Central memory CD4-positive, alpha-beta T cell (primary cell): ENCODE measurements at places on chromosomes 2 and 18.
A peak's percentile ranks its signal among the peaks of the same experiment; 100 is the strongest.

DNA sequence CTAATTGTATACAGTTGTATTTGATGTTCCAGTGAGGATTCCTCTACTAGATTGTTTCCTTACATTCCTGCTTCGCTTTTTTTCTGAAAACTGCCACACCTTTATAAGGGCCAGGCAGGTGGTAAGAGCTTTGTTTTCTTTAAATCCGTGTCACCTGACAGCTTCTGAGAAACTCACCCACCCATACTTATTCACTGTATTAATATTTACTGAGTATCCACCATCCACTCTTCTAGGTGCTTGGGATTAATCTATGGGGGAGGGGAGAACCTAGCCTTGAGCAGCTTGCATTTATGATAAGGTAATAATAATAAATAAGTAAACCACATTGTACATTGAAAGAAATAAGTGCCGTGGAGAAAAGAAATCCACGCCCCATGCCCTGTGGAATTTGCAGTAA lies 174.7 kb upstream of the AGAP1 start:
- DNase-seq: no peak

DNA sequence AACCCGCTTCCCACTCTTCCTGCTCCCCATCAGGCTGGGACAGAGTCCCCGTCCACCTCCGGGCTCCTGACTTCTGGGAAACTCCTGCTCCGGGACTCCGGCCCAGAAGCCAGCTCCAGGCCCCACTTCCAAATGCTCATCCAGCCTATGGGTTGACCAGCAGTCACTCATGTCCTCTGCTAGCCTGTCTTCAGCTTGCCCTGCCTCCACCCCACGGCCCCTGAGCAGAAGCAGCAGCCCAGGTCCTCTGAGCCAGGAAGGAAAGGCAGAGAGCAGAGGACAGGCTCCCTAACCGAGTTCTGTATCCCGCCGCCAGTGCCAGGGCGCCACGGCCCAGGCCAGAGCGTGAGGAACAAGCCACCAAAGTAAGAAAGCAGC lies 86.4 kb upstream of the ID2 start:
- DNase-seq: no peak

DNA sequence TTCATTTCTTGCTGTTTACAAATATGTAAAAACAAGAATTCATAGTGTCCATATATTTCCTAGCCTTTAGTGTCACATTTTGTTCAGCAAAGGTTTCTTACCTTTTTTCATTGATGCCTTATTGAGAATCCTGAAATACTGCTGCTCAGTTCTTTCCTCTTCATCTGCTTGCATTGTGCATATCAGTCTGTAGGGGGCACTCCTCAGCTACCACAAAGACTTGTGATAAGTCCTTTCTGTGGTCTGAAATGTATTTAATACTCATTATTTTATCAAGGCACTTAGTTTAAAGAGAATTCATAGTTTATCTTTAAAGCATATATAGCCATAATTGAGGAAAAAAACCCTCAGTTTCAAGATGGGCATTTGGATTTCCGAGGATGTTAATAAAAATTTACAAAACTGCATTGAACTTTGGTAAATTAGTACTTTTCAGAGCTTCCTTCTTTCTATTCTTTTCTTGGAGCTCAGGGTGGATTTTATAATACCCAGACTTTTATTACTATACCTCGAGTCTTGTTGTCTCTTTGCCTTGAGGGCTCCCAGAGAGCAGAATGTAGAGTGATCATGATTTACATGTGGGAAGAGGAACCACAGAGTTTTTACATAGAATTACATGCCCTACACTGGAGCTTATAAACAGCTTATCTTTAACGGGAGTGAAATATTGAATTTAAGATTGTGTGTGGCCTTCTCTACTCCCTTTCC lies 570.1 kb downstream of the PLCL1 start:
- DNase-seq: no peak

DNA sequence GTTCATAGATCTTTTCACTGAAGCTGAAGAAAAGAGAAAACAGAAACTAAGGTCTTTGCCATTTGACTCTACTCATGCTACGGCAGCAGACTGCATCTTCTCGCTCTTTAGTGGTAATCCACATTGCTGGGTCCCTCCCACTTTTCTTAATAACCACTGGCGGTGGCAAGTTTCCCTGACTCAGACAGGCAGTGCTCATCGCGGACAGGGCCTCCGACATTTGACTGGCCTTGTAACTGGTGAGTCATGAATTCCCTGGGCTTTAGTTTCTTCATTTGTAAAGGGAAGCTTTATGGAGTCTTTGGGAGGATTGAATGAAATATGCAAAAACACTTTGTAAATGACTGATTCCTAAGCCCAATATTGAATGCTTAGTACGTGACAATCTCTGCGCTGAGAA lies 238.2 kb upstream of the RBBP8 start:
- DNase-seq: no peak

DNA sequence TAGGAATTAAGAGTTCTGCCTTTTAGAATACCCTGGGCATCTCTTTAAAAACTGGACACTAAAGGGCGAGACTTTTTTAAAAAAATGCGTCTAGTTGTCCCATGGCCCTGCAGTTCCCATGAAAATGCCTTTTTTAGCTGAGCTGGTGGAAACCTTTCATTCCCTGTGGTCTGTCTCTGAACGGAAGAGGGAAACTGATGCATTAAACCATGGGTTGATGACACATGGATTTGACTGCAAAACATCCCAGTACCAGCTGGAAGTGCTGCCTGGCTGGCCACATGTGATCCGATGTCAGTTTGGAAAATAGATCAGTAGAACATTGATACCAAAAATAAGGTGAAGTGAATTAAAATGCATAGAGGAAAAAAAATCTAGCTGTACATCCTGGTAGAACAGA lies 129.2 kb downstream of the MYO1B start:
- no peak for DNase-seq

DNA sequence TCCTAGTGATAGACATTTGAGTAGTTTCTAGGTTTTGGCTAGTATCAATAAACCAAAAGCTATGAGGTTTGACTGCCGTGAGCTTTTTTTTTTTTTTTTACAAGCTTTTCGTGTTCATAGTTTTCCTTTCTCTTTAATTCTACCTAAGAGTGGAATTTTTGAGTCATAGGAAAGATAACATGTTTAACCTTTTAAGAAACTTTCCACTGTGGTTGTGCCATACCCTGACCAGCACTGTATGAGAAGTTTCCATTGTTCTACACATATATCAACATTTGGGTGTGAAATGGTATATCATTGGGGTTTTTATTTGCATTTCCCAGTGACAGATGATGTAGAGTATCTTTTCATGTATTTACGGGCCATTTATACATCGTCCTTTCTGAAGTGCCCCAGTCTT lies 31.7 kb downstream of the UBE2F start:
- DNase-seq: peak; percentile 20

DNA sequence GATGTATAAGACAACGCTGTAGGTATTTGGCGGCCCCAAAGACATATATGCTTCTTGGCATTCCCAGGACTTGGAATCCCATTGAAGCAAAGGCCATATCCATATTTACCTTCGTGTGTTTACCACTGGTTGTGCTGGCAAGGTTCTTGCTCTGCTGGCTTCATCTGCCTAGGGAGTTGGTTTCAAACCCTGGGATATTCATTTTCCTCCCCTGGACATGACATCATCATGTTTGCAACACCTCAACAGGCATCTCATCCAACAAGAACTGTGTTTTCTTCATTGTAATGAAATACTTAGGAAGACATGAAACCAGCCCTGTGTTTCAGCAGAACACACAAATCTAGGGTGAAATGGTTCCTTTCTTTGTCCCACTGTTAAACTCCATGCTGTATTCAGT lies 77.9 kb upstream of the PHLPP1 start:
- no peak for DNase-seq

DNA sequence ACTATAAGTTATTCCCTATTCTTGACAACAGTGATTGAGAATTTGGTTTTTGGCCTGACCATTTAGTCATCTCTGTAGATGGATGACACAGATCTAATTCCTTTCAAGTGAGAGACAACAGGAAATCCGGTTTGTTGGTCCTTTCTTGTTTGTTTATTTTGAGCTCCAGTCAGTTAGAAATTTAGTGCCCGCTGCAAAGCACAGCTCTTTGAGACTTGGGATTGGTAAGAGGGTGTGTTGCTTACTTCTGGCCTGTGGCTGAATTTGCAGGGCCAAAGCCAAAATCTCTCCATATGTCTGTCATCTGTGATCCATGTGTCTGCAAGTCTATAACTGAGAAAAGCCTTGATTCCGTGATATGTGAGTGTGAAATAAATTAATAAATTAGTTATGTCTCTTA lies 74.3 kb downstream of the BIN1 start:
- no peak for DNase-seq

DNA sequence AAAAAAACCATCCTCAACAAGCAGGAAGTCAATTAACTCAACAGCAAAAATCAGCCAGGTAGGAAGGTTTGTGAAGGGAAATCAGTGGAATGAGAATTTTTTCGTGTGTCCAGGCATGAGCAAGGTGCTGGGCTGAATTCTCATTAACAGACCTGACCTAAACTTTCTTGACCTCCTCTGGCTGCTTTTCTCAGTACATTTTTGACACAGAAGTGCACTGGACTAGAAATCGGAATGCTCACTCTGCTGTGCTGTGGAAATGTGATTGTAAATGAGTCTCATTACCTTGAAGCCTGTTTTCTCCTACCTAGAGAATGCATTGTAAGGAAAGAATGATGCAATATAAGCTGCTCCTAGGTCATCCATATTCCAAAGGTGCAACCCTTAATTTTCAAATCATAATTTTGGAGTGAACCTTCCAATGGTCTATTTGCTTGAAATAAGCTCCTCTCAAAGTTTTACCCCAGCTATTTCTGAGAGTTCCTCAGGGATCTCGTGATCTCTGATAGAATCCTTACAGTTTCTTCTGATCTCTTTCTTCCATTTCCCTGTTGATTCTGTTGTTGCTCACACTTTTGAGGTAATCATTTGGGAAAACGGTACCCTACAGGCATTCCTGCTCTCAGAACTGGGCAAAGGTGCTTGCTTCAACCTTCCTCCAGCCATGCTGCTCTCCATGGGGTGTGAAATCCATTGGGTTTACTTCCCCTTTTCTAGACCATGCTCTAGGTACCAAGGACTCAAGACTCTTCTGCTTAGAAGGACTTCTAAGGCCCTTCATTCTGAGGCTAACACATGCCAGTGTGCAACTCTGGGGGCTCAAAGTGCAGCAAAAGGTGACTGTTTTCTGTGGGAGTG lies 104.9 kb upstream of the ITPRID2 start:
- DNase-seq: no peak

DNA sequence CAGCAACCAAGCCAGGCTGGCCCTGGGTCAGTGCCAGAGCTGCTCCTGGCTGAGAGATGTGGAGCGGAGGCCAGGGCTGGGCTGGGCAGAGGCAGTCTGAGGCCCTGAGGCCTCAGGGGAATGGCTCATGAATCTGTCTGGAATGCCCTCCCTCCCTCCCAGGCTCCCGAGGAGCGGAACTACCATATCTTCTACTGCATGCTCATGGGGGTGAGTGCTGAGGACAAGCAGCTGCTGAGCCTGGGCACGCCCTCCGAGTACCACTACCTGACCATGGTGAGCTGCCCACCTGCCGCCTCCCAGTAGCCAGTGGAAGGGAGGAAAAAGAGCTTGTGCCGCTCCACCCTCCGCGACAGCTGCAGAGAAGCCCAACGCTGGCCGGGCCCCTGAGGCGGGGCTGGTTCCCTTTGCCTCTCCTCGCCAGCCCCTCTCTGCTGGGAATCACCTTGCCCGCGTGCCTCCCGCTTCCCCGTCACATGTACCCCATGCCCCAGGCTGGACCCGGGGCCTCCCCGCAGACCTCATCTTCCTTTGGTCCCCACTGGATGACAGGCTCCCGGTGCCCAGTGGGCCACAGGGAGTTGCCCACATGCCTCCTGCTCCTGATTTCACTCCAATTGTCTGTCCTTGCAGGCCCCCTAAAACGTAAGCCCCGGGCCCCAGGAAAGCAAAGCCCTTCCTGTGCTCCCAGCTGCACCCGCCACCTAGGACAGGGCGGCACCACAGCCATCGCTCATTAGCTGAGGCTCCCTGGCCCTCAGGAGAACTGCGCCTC lies 41.1 kb downstream of the MYO7B start:
- DNase-seq: no peak

- DNase-seq: no peak
Observed at GRCh38 chr2:27270670-27271069, 4.6 kb upstream of the DNAJC5G start.

- DNase-seq: no peak
Observed at GRCh38 chr2:174171686-174172445, 76.5 kb downstream of the OLA1 start.

DNA sequence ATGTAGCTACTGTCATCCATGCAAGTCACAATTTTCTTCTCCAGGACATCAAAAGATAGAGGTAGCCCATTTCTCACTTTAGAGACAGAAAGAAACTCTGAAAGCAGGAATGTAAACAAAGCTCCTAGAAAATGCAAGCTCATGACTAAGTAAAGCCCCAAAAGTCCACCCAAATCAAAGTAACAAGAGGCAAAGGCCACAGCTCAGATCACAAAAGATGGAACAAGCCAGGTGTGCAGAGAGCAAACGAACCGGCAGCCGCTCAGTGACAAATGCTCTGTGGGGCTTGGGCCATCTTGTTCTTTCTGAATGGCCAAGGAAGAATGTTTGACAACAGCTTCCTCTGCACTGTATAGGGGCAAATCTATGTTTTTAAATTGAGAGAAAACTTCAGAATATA lies 201.0 kb downstream of the CYRIA start:
- DNase-seq: no peak

GRCh38 chr2:210727549-210727948 lies 171.2 kb downstream of the CPS1 start:
- no peak for DNase-seq

- DNase-seq: no peak
Observed at GRCh38 chr2:19648583-19648982, 253.2 kb downstream of the TTC32 start.

GRCh38 chr2:71932780-71933466 lies 214.7 kb downstream of the CYP26B1 start:
- DNase-seq: no peak
